Neuronal stem cell (in vitro differentiated cells): ENCODE measurements at places on chromosomes 5 and 9.

DNA sequence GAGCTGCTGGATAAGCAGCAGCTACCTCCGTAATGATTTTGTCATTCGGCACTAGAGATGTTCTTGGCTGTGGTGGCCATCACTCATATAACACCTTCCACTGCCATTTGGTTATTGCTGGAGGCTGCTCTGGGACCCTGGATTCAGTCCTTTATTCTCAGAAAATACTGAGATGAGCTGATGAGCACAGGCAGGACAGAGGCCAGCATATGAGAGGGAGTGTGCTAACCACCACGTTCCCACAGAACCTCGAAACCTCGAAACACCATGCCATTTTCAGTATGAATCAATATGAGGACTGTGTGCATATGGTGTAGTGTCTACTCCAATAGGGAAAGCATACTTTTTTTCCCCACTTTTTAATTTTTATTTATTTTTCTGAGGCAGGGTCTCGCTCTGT, 56.6 kb downstream of the ADAM19 start:
- peaks cover 1% of the 10 kb centered on the region for H3K36me3 ChIP-seq
- DNase-seq: no peak
- no peaks in the 10 kb centered on the region for H3K4me1 ChIP-seq
- no peak overlapping the region for H3K27ac ChIP-seq
- no peak overlapping the region for H3K4me3 ChIP-seq

DNA sequence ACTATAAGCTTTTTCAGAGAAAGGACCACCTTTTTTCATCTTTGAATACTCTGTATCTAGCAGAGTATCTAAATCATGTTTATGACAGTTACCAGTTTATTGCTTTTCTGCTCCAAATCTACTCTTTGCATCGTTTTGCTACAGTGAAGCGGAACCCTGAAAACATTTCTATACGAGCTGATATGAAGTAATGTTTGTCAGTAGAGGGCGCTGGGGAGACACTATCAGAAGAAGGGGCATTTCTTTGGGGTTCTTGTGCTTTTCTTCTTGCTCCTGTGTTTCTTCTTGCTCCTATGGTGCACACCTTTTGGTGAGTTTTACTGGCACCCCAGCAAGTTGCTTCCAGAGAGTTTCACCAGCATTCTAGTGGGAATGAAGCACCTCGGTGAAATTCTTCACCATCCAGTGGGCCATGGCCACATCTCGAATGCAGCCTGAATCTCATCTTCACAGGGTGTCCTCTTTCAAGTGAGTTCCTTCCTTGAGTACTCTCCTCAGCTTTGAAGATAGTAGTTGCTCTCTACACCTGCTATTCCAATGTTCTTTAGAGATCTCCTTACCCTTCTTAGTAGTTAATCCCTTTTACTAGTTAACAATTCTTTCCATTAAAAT, 98.4 kb downstream of the FGF1 start:
- no peak overlapping the region for H3K4me3 ChIP-seq
- H3K4me1 ChIP-seq: no peaks in the 10 kb centered on the region
- DNase-seq: peak; percentile 18
- H3K36me3 ChIP-seq: no peaks in the 10 kb centered on the region
- no peaks in the 10 kb centered on the region for H3K27me3 ChIP-seq

- no peak overlapping the region for H3K27ac ChIP-seq
- H3K4me3 ChIP-seq: peak overlapping the region; percentile 42
- no peaks in the 10 kb centered on the region for H3K36me3 ChIP-seq
- peaks cover 12% of the 10 kb centered on the region for H3K4me1 ChIP-seq
Observed at GRCh38 chr9:37949576-37949975, 45.6 kb upstream of the SLC25A51 start.

- H3K27ac ChIP-seq: no peak overlapping the region
- no peak for DNase-seq
- H3K27me3 ChIP-seq: no peaks in the 10 kb centered on the region
- no peaks in the 10 kb centered on the region for H3K36me3 ChIP-seq
- H3K4me3 ChIP-seq: no peak overlapping the region
Observed at GRCh38 chr9:79221084-79221483, 350.7 kb upstream of the TLE4 start.

DNA sequence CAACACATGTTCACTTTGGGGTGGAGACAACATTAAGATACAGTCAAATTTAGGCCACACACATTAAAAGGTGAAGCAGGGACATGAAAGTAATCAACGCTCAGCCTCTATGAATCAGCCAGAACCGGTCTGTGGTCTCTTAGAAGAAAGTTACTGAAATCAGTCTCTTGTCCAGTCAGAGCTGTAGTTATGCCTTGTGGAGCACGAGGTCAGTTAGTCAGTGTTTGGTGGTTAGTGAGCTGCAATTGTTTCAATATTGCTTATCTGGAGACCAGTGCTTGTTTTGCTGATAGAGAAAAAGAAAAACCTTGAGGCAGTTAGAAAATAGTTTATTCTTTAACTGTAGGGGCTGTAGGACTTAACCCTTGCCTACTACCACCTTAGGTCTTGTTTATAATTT, 157.8 kb upstream of the RASEF start:
- H3K27me3 ChIP-seq: no peaks in the 10 kb centered on the region
- H3K4me1 ChIP-seq: peaks cover 3% of the 10 kb centered on the region
- no peak overlapping the region for H3K4me3 ChIP-seq
- no peak for DNase-seq

- no peaks in the 10 kb centered on the region for H3K36me3 ChIP-seq
- H3K27ac ChIP-seq: no peak overlapping the region
- H3K27me3 ChIP-seq: no peaks in the 10 kb centered on the region
- no peak overlapping the region for H3K4me3 ChIP-seq
- no peaks in the 10 kb centered on the region for H3K4me1 ChIP-seq
Observed at GRCh38 chr9:34498553-34498952, 24.2 kb downstream of the ENHO start.
